ENCODE measurements at places on chromosomes 2 and 18. TPM values are rescaled to one million over a fixed set of nuclear protein-coding genes. Genes with fewer than 3 reads are reported as not detected.

SUPT7L gene
- total RNA-seq, result 30.9 TPM

GPR45 gene
- total RNA-seq, result not detected

SERPINB11 gene
- total RNA-seq, result not detected

DOCK10 gene
- total RNA-seq, result 42.2 TPM

TCF23 gene
- total RNA-seq, result not detected

CRYBA2 gene
- total RNA-seq, result not detected

IL18RAP gene
- total RNA-seq, result not detected

ILKAP gene
- total RNA-seq, result 35.5 TPM

MEP1B gene
- total RNA-seq, result 0.06 TPM

SOX11 gene
- not detected for total RNA-seq

CPO gene
- total RNA-seq, result not detected

CYP27A1 gene
- total RNA-seq, result 0.10 TPM

PKDCC gene
- total RNA-seq, result 18.8 TPM

FAP gene
- total RNA-seq, result not detected

HOXD11 gene
- 7.8 TPM for total RNA-seq

PLA2R1 gene
- 2.4 TPM for total RNA-seq

DES gene
- not detected for total RNA-seq

SPP2 gene
- total RNA-seq, result not detected

GDF7 gene
- total RNA-seq, result 0.06 TPM

ARHGAP28 gene
- total RNA-seq, result 0.05 TPM

SH3RF3 gene
- 0.39 TPM for total RNA-seq

Measured in A549 treated with RU486 at 1 μM for 4 hours (cell line).